ENCODE measurements at places on chromosomes 4 and X.
A peak's percentile ranks its signal among the peaks of the same experiment; 100 is the strongest.

- DNase-seq = peak; percentile 31
- no peak overlapping the region for H3K4me3 ChIP-seq
- no peaks in the 10 kb centered on the region for H3K36me3 ChIP-seq
- no peak overlapping the region for H3K27ac ChIP-seq
Observed at GRCh38 chr4:6322761-6323566, 53.3 kb downstream of the WFS1 start.

- H3K27me3 ChIP-seq = no peaks in the 10 kb centered on the region
- no peak overlapping the region for H3K27ac ChIP-seq
- H3K4me1 ChIP-seq = no peaks in the 10 kb centered on the region
- no peak overlapping the region for H3K4me3 ChIP-seq
- DNase-seq = no peak
Observed at GRCh38 chr4:183008492-183008891, 90.6 kb upstream of the WWC2 start.

GRCh38 chrX:69285881-69286564 is 120.8 kb upstream of the PJA1 start:
- peak overlapping the region; percentile 34 for H3K4me3 ChIP-seq
- no peaks in the 10 kb centered on the region for H3K27me3 ChIP-seq
- no peaks in the 10 kb centered on the region for H3K36me3 ChIP-seq
- no peaks in the 10 kb centered on the region for H3K4me1 ChIP-seq
- no peak overlapping the region for H3K27ac ChIP-seq
- DNase-seq = peak; percentile 59

GRCh38 chrX:154401045-154401799 is 3.0 kb downstream of the RPL10 start:
- H3K36me3 ChIP-seq = peaks cover 40% of the 10 kb centered on the region
- peaks cover 14% of the 10 kb centered on the region for H3K4me1 ChIP-seq
- peak overlapping the region; percentile 90 for H3K4me3 ChIP-seq
- H3K27me3 ChIP-seq = no peaks in the 10 kb centered on the region

DNA sequence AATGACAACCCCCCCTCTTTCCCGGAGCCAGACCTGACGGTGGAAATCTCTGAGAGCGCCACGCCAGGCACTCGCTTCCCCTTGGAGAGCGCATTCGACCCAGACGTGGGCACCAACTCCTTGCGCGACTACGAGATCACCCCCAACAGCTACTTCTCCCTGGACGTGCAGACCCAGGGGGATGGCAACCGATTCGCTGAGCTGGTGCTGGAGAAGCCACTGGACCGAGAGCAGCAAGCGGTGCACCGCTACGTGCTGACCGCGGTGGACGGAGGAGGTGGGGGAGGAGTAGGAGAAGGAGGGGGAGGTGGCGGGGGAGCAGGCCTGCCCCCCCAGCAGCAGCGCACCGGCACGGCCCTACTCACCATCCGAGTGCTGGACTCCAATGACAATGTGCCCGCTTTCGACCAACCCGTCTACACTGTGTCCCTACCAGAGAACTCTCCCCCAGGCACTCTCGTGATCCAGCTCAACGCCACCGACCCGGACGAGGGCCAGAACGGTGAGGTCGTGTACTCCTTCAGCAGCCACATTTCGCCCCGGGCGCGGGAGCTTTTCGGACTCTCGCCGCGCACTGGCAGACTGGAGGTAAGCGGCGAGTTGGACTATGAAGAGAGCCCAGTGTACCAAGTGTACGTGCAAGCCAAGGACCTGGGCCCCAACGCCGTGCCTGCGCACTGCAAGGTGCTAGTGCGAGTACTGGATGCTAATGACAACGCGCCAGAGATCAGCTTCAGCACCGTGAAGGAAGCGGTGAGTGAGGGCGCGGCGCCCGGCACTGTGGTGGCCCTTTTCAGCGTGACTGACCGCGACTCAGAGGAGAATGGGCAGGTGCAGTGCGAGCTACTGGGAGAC is 1.6 kb downstream of the PCDH10 start:
- peak overlapping the region; percentile 63 for H3K27ac ChIP-seq
- peaks cover 21% of the 10 kb centered on the region for H3K4me1 ChIP-seq
- peaks cover 13% of the 10 kb centered on the region for H3K36me3 ChIP-seq
- H3K4me3 ChIP-seq = peak overlapping the region; percentile 28
- peaks cover 72% of the 10 kb centered on the region for H3K27me3 ChIP-seq
- DNase-seq = no peak

GRCh38 chrX:133402042-133402453 is 13.2 kb downstream of the GPC4 start:
- no peaks in the 10 kb centered on the region for H3K36me3 ChIP-seq
- DNase-seq = no peak
- H3K4me1 ChIP-seq = peaks cover 6% of the 10 kb centered on the region
- no peak overlapping the region for H3K4me3 ChIP-seq
- peak overlapping the region; percentile 71 for H3K27ac ChIP-seq

DNA sequence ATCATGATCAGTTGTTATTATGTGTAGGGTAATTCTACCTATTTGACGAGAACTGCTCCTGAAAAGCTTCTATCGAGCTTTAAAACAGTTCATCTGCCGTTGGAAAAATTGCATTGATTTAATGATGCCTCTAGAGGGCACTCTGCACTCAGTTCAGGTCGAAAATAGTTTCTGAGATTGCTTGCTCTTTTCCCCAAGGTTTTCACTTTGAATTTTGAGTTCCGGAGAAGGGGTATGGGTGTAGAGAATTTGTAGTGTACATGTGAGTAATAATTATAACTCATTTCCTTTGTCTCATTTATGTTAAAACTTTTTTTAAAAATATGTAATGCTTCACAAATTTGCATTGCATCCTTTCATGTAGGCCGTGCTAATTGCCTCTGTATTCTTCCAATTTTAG is 28.4 kb upstream of the TNIP3 start:
- H3K4me1 ChIP-seq = peaks cover 53% of the 10 kb centered on the region
- no peaks in the 10 kb centered on the region for H3K27me3 ChIP-seq
- DNase-seq = no peak
- peaks cover 5% of the 10 kb centered on the region for H3K36me3 ChIP-seq
- peak overlapping the region; percentile 60 for H3K27ac ChIP-seq
- H3K4me3 ChIP-seq = peak overlapping the region; percentile 6

DNA sequence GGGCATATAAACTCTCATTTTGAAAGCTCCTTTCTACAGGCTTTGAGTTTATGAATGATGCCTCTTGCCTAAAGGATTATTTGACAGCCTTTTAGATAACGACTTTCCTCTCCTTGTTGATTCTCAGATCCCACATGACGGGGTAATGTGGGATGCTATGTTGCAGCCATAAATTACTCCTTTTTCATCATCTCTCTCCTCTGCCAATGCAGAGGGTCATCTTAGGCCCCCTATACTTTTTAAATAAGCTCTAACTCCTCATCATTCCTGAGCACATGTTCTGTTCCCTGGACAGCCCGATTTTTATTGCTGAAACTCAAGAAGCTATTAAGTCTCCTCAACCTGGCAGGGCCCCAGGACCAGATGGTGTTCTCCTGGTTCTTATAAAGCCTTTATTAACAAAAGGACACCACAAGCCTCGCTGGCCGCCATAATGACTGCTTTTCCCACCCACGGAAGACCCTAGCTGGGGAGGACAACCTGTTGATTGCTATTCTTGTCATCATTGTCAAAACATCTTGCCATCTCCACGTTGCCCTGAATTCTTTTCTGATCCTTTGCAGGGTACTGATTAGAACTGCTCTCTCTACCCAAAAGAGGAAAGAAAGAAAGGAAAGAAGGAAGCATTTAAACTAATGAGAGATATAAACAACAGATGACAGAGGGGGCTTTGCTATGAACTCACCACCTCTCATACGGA is 150.7 kb downstream of the DHX15 start:
- no peak overlapping the region for H3K4me3 ChIP-seq
- H3K36me3 ChIP-seq = no peaks in the 10 kb centered on the region
- DNase-seq = no peak
- no peaks in the 10 kb centered on the region for H3K4me1 ChIP-seq
- H3K27ac ChIP-seq = no peak overlapping the region

DNA sequence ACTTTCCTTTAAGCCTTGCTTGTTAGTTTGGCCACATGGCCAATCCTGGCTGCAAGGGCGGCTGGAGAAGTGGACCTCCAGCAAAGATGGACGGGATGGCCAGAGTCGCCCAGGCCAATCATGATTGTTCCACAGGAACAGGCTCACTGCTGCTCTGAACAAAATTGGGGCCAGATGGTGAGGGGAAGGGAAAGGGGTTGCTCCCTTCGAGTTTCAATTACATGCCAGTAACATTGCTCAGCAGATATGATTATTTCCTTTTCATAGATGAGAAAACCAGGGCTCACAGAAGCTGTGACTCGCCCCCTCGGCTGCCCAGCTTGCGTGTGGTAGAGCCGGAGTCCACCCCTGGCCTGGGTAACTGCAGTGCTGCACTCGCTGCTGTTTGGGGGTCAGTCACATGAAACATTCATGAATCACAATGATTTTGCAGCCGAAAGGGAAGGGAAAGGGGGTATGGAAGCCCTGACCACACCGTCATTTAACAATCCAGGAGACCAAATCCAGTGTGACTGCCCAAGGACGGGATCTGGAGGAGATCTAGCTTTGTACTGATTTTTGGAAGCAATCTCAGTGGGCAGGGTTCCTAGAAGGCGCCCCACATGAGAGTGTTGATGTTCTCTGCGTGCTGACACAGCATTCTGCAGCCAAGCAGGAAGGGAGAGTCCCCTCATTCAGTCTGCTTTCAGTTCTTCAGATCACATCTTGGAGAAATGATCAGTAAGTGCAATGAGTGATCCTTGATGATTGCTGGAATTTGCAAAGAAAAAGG is 77.3 kb upstream of the MSX1 start:
- H3K27me3 ChIP-seq = no peaks in the 10 kb centered on the region
- H3K4me3 ChIP-seq = no peak overlapping the region
- H3K27ac ChIP-seq = no peak overlapping the region
- no peak for DNase-seq

GRCh38 chrX:52346174-52347165 is 22.4 kb upstream of the XAGE2 start:
- H3K27me3 ChIP-seq = no peaks in the 10 kb centered on the region
- no peak for DNase-seq
- H3K36me3 ChIP-seq = no peaks in the 10 kb centered on the region
- no peak overlapping the region for H3K4me3 ChIP-seq
- H3K4me1 ChIP-seq = no peaks in the 10 kb centered on the region

DNA sequence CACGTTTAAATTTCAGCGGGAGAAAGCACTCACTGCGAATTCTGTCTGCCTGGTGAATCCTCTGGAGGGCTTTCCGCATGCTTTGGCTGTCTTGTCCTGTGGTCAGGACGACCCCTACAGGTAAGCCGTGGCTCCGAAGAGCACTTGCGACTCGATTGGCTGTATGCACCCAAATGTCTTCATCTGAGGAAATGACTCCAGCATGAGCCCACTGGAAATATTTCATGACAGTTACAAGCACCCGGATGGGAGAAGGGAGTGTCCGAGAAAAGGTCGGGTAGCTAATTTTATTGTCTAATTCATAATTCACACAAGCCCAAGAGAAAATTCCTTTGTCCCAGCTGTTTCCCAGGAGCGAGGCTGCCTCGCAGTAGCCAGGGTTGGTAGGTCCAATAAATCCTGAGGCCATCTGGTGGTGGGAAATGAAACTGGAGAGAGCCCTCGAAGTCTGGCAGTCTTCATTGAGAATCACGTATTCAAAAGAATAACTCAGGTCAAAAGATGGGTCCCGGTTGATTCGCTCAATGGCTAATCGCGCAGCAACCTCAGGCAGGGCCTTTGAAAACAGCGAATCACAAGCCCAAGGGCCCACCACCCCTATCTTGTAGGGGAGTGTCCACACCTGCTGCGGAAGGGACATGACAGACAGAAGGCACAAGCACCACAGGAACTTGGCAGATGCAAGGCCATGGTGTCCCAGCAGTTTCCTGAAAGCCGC is 6.6 kb downstream of the GUCY2F start:
- H3K4me1 ChIP-seq = no peaks in the 10 kb centered on the region
- no peak overlapping the region for H3K27ac ChIP-seq

GRCh38 chr4:6840062-6840976 is 57.8 kb downstream of the KIAA0232 start:
- no peak for DNase-seq
- H3K4me1 ChIP-seq = no peaks in the 10 kb centered on the region
- no peak overlapping the region for H3K4me3 ChIP-seq
- no peaks in the 10 kb centered on the region for H3K27me3 ChIP-seq
- no peak overlapping the region for H3K27ac ChIP-seq

DNA sequence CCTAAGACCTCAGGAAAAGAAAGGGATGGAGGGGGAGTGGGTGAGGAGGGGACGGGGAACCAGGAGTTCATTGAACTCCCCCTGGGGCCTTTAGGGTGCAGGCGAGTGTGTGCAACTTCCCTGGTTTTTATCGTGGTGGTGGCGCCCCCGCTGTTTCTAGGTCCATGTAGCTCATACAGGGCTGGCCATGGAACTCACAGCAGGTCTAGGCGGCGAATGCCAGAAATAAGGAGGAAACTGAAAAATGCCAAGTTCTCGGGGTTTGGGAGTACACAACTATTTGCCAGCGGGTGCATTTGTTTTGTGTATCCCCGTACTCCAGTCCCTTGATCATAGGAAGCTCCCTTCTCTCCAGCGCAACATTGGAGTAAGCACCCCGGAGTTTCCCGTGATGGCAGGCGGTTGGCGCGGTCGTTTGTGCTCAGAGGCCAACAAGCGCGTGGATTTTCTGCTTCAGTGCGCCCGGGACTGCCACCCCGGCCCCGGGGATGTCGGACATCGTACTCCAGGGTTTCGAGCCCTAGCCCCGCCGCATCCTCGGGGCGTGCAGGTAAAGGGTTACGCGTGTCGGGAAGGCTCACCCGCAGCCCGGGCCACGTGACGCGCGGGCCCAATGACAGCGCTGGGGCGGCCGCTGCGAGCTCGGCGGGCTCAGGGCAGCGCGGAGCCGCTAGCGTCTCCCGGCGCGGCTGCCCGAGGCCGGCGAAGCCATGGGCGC is 208.9 kb downstream of the NWD2 start:
- peaks cover 51% of the 10 kb centered on the region for H3K27me3 ChIP-seq
- DNase-seq = peak; percentile 40

DNA sequence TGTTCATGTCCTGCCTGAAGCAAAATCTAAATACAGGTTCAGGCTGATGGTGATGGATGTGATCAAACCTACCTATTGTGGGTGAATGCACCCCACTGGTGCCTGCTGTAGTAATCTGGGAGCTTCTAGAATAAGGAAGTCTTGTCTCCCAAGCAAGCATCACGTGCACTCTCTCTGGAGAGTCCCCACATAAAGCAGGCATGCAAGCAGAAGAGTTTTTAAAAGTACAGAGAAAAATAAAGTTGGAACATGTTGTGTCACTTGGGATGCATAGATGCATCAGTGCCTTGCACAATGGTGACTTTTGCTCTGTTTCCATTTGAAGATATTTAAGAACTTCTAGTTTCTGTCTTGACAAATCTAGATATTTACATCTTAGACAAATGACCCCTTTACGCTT is 54.9 kb downstream of the MAD2L1 start:
- no peak overlapping the region for H3K27ac ChIP-seq
- no peak overlapping the region for H3K4me3 ChIP-seq
- H3K4me1 ChIP-seq = no peaks in the 10 kb centered on the region
- no peak for DNase-seq

DNA sequence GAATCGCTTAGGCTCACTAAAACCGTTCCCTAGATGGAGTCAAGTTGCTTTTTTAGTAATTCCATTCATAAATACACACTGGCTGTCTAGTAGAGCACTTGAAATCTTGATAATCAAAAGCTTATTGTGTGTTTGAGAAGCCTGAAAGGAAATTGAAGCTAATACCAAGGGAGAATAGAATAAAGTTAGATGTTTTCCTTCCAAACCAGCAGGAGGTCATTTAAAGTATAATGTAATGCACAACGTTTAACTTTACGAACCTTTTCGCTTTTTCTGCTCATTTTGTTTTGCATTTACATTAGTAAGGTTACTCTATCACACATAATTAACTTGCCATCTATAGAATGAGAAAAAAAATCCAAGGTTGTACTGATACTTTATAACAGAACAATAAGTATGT is 440.9 kb downstream of the NKX6-1 start:
- no peaks in the 10 kb centered on the region for H3K4me1 ChIP-seq
- H3K4me3 ChIP-seq = no peak overlapping the region
- no peak overlapping the region for H3K27ac ChIP-seq
